ENCODE measurements at places on chromosomes 2 and 18. TPM values are rescaled to one million over a fixed set of nuclear protein-coding genes. Genes with fewer than 3 reads are reported as not detected.

EIF5B gene
- 32.5 TPM for total RNA-seq

SERPINB13 gene
- total RNA-seq = not detected

EFR3B gene
- 0.16 TPM for total RNA-seq

CNTNAP5 gene
- not detected for total RNA-seq

EGR4 gene
- total RNA-seq = not detected

KLHL29 gene
- 4.5 TPM for total RNA-seq

CCDC121 gene
- 5.1 TPM for total RNA-seq

FAM110C gene
- total RNA-seq = 7.2 TPM

GALNT14 gene
- 4.1 TPM for total RNA-seq

DRC1 gene
- total RNA-seq = not detected

FOXI3 gene
- total RNA-seq = not detected

DNAH7 gene
- total RNA-seq = 7.2 TPM

LGALSL gene
- total RNA-seq = 16.7 TPM
